ENCODE measurements at places on chromosomes 7 and 10.

GRCh38 chr7:142357953-142358520 is 100.2 kb upstream of the PRSS58 start:
- DNase-seq = peak; percentile 61

GRCh38 chr10:5779730-5780129 is 33.5 kb downstream of the GDI2 start:
- no peak for DNase-seq

- DNase-seq = no peak
These were observed 12.8 kb downstream of the RAB11FIP2 start for GRCh38 chr10:118033905-118034304.

- no peak for DNase-seq
These were observed 163.6 kb downstream of the DOCK4 start for GRCh38 chr7:112042631-112043030.

- DNase-seq = no peak
These were observed 191.4 kb upstream of the SVIL start for GRCh38 chr10:29826221-29826620.

- no peak for DNase-seq
These were observed 2.1 kb downstream of the PAXIP1 start for GRCh38 chr7:155000795-155001194.

DNA sequence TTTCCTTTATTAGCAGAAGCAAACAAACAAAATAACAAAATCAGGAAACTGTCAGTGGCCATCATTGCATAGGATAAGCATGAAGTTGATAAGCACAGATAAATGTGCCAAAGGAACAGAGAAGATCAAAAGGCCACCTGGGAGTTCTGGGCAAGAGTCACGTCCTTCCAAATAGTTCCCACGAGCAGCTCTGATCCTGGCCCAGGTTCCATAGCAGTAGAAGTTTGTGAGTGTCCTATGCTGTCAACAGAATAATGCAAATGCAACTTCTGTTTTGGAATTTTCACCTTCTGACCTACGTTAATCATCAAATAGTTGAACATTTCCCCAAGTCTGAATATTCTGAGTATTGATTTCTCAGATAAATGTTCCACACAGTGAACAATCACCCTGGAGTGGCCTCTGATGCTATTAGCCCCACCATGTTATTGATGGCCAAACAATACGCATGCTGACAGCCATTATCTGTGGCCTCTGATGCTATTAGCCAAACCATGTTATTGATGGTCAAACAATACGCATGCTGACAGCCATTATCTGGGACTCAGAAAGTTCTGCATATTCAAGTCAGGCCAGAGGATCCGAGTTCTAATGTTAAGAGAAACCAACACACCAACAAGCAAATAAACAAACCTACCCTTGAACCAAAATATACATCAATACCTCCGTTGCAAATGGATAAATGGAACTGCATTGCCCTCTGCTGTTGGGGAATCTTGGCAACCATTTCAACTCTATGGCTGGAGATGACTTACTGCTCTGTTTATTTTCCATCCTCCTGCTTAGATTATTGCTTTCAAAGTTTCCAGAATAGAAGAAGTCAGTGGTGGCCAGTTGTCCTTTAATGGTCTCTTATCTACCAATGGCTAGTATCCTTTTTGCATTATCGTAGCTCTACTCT is 63.3 kb downstream of the MRC1 start:
- peak; percentile 10 for DNase-seq

DNA sequence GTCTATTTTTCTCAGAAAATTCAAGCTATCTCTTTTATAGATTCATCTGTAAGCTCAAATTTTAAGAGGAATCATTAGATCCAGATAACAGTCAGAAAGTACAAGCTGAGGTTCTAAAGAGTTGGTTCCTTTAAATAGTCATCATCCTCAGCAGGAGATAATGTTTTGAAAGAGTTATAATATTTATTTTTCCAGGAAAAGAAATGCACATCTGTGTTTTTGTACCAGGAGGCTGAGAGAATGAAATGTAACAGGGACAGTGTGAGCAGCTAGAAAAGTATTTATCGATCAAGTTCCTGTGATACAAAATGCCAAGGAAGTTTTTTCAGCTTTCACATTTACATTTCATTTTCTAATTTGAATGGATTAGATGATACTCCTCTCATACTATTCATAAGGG is 120.2 kb upstream of the LRRTM3 start:
- DNase-seq = no peak

DNA sequence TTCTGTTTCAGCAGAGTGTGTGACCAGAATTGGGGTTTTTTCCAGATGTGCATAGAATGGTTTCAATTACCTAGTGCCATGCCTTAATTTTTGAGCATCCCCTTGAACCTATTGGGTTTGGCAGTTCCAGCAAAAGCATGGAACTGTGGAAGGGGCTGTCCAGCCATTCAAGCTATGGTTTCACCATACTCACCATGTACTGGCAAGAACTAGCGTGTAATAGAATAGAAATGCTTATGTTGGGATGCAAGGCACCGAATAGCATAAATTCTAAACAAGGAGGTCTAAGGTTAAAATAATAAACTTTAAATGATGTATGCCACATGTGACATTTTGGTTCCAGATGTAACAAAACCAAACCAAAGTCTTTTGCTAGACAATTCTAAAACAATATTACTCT is 91.4 kb downstream of the MTERF1 start:
- DNase-seq = no peak

DNA sequence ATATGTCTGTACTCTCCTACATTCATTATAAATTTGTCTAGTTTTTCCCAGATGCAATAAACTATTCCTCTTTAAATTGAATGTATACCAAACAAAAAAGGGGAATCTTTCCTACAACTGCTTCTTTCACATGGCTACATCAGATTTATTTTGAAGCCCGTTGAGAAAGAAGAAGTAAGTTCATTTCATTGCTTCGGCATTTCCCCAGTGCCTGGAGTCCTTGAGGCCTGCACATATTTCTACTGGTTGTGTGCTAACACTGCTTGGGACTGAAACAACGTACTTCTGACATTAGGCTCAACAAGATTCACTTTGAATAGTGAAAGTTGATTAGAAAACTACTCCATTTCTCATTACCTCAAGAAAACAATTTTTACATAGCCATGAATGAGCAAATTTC is 201.7 kb downstream of the PHF14 start:
- no peak for DNase-seq

DNA sequence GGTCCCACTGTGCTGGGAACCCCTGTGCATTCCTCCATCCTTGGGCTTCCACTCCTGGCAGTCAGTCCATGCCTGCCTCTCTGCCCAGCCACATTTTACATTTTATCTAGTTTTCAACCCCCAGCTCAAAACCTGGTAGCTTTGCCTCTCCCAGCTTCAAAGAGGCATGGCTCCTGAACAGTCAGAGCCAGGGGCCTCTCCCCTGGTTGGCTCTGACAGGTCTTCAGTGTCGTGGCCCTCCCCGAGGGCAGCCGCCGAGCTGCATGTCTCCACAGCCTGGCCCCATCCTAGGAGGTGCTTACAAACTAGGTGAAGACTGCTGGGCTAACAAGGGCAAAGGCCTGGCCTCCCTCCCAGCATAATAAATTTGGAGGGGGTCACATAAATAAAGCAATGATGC is 14.8 kb downstream of the COBL start:
- DNase-seq = no peak

GRCh38 chr7:135253851-135254771 is 20.5 kb downstream of the STRA8 start:
- peak; percentile 56 for DNase-seq

DNA sequence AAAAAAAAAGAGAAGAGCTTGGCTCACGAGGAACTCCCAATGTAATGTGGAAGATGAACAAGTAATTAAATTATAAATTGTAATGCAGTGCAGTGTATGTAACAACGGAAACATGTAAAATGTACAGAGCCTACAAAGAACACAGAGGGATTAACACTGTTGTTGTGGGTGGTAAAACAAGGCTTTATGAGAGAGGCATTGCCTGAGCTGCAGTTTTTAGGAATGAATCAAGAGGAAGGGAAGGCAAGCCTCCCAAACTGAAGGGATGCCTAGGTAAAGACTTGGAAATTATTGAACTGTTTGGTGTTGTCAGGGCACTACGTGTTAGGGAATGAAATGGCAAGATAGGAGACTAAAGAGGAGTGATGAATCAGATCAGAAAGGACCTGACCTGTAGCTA is 213.7 kb downstream of the HTR7 start:
- DNase-seq = no peak

GRCh38 chr10:69685802-69686585 is 55.9 kb downstream of the FAM241B start:
- no peak for DNase-seq

DNA sequence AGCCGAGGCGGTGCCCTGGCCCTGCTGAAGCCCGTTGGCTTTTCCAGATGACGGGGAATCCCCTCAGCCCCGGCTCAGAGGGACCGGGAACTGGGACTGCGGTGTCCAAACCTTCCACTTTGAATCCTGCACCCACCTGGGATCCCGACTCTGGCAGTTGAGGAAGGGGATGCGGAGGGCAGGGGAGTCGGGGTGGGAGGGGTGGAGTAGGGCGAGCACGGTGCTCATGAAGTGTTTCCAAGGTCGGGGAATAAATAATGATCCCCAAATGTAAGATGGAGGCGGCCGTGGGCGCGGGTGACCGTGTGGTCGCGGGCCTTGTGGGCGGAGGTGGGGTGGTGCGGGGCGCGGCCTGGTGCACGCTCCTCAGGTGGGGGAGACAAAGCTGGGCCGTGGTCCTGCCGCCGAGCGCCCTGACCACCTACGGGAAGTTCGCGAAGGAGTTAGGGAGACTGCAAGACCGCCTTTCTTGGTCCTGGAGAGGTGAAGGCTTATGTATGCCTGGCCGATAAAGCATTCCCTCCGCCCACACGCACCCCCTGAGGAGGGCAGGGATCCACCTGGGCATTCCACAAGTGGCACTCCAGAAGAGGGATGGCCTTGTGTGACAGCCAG is 1.4 kb downstream of the MTURN start:
- DNase-seq = no peak

GRCh38 chr10:100927266-100927665 is 14.5 kb downstream of the SLF2 start:
- DNase-seq = no peak

- DNase-seq = no peak
These were observed 57.2 kb upstream of the INPP5A start for GRCh38 chr10:132480356-132480755.

DNA sequence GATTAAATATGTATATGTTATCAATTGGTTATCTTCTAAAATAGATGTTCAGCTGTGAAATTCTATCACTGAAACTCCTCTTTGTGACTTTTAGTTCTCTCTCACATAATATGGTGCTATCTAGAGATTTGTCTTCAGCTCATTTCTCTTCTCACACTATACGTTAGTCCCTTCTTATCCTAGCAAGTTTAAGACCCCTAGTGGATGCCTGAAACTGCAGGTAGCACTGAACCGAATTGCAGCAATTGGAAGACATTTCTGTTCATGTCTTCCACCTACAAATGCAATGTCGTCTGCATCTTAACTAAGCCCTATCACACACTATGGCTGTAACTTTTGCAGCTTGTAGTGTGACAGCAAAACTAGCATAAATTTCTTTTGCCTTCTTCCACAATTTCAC is 442.7 kb upstream of the POM121L12 start:
- no peak for DNase-seq

DNA sequence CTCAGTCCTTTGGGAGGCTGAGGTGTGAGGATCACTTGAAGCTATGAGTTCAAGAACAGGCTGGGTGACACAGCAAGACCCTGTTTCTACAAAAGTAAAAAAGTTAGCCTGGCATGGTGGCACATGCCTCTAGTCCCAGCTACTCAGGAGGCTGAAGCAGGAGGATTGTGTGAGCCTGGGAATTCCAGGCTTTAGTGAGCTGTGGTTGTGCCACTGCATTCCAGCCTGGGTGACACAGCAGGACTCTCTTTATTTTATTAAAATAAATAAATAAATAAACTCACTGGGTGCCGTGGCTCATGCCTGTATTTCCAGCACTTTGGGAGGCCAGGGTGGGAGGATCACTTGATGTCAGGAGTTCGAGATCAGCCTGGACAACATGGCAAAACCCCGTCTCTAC is 607.9 kb downstream of the CALN1 start:
- DNase-seq = no peak

GRCh38 chr7:101255796-101256195 is 10.9 kb upstream of the FIS1 start:
- DNase-seq = no peak

DNA sequence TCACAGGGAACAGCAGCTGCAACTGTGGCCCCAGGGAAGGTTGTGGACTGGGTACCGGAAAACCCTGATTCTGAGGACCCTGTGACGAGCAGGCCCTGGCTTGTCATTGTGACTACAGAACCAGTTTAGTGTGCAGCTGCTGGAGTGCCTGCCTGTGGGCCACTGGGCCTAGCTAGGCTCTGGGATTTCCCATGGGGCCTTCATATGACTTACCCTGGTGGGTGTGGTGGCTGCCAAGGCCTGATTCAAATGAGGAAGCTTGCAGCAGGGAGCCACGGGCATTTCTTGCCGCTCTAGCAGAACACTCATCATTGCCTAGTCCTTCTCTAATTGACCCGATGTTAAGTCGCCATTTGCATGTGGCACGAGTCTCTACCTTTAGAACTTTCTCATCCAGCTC is 14.7 kb upstream of the CAMK2G start:
- peak; percentile 41 for DNase-seq

DNA sequence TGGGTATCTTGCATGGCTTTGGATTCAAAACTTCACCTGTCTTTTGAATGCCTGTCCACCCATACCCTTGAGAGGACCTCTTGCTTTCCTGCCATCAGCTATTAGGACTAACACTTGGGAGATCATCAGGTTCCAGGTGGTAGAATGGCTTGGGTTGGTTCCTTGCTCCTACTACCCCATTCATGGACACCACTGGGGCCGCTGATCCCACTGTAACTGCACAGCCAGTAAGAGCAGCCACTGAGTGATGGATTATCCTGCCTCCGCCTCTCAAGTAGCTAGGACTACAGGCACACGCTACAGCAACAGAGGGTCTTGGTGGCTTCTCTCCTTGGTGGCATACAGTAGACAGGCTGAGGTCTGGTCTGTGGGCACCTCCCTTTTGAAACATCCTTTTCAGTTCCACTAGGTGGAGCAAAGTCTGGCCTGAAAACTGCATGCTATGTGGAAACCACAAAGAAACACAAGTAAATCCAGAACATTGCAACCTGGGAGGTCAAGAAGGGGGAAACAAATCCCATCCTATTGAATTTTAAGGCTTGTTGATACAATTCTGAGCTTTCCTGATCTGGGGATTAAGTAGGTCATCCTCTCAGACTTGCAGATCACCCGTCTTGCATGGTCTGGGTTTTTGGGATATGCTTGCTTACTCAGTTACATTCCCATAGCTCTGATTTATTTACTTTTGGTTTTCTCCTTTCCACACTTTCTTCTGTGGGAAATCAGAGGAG is 9.4 kb downstream of the WBP1L start:
- no peak for DNase-seq

GRCh38 chr10:123392182-123392963 is 238.2 kb downstream of the BUB3 start:
- no peak for DNase-seq

- DNase-seq = no peak
These were observed 2.8 kb upstream of the SVIL start for GRCh38 chr10:29637537-29637936.

- no peak for DNase-seq
These were observed 558.3 kb upstream of the TPK1 start for GRCh38 chr7:145394126-145394525.

- DNase-seq = no peak
These were observed 61.3 kb downstream of the KLRG2 start for GRCh38 chr7:139422126-139422525.

Data from Caki2 (cell line).